T-cell (primary cell): ENCODE measurements at places on chromosomes 2 and 18.
A peak's percentile ranks its signal among the peaks of the same experiment; 100 is the strongest.

DNA sequence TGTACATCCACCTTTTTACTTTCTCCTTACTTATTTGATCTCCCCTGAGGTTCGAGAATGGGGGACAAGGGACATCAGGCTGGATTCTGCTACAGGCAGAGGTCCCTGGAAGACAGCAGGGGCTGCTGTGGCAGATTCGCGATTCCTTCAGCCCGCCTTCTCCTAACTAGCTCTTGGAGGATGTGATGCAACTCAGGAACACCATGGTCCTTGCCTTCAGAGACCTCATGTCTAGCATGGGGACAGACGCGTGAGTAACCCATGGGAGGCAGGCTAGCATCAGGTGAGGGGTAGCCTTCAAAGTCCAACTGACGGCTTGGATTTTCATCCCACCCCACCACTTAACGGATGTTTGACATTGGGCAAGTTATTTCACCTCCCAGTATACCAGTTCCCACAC, 869 bp upstream of the TCF23 start:
- no peak for DNase-seq

- no peak for DNase-seq
Observed at GRCh38 chr2:233325256-233325655, 17.6 kb downstream of the SAG start.

- no peak for DNase-seq
Observed at GRCh38 chr2:220811952-220812570, 760.0 kb downstream of the EPHA4 start.

- peak; percentile 34 for DNase-seq
Observed at GRCh38 chr18:5058768-5059695, 138.0 kb downstream of the AKAIN1 start.

GRCh38 chr2:150535176-150535575, 47.7 kb upstream of the RND3 start:
- DNase-seq: no peak

DNA sequence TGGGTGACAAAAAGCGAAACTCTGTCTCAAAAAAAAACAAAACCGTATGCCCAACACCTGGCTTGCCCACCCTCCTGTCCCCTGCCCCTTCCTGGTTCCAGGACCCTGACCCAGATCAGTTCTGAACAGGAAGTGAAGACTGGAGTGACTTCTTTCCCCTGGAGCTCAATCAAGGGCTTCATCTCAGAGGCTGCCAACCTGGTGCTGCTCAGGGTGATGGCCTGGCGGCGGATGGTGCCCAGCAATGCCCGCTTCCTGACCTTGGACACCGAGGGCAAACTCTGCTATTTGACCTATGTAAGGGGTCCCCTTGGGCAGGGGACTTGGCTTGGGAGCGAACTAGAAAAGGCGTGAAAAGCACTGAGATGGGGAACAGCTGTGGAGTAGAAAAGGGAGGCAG, 5.9 kb downstream of the CATIP start:
- DNase-seq: no peak

DNA sequence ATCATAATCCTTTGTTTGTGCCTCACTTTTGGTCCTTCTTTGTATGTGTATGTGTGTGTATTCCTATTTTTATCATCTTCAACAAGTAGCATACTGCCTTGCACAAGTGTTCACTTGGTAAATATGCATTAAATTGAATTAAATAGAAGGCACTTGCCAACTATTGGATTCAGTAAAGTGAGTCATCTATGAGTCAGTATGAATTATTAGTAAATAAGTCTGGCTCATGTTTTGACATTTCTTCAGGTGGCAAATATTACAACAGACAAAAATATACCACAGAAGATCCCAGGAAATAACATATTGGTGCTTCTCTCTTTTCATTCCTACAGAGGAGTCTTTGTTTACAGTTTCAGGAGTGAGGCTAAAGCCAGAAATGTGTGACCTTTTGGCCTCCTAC, 84.1 kb downstream of the CDK15 start:
- no peak for DNase-seq

DNA sequence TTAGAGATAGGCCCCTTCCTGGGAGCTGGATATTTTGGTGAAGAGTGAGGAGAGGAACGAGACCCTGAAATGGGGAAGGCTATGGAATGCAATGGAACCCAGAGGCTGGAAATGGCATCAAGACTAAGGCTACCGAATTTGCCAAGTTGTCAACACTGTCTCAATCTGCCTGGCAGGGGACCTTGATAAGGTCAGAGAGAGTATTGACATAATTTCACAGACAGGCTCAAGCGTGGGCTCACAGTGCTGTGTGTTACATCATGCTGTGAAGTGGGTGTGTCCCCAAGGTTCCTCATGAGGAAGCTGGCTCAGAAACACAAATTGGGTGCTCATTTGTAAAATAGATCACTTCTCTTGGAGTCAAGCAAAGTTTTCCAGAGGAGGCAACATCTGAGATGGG, 51.8 kb upstream of the CYRIA start:
- no peak for DNase-seq

- DNase-seq: no peak
Observed at GRCh38 chr2:68463287-68463877, 3.7 kb downstream of the FBXO48 start.

- DNase-seq: no peak
Observed at GRCh38 chr2:239778042-239778851, 246.9 kb downstream of the NDUFA10 start.

DNA sequence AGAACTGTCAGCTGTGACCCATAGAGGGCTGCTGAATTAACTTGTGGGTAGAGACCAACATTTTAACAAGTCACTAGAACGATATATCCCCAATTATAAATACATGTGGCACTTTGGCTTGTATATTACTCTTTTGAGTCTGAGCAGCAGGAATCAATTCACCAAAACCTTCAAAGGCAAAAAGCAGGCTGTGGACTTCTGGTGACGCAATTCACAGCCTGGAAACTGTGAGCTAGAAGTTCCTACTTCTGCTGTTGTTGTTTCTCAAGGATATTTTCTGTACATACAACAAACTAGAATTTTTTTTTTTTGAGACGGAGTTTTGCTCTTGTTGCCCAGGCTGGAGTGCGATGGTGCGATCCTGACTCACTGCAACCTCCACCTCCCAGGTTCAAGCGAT, 37.3 kb downstream of the PTCD3 start:
- no peak for DNase-seq

DNA sequence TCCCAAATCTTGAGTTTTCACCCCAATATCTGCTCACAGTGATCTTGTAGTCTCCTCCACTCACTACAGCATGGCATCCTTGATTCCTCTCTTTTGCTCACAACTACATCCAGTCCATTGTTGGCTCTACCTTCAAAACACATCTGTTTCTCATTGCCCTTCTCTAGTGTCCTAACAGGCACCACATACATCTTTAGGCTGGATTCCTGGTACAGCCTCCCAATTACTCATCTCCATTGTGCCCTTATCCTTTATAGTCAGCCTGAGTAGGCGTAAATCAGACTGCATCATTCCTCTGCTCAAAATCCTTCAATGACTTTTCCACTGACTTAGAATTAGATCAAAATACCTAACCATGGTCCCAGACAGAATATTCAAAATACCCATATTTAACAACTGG, 10.7 kb upstream of the TAF1B start:
- no peak for DNase-seq

DNA sequence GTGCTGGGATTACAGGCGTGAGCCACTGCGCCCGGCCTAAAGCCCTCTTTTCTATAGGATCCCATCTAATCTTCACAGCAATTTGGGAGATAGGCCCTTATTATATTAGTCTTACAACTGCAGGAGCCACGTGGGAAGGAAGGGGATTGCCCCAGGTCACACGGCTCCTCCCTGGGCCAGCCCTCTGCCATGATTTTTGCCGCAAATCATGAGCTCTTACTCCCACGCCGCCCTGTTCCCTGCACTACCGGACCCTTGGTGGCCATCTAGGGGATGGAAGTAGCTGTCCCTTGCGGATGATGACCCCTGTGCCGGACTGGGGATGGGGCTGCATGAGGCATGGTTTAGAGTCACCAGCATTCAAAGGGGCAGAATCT, 28.4 kb upstream of the PTMA start:
- DNase-seq: no peak

DNA sequence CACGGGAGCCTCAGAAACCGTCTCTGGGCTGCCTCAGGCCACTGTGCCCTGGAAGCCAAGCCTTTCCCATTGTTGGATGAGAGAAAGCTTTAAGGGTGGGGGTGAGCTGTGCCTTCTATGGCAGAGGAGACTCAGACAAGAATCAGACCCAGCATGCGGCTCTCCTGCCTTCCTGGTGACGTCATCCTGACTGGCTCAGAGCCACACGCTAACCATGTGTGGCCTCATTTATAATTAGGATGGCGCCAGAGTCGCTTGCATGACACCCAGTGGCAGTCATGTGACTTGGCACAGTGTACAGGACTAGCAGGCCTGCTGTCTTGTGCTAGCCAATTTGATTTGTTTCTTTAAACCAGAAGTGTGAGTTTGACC, 99.1 kb downstream of the SH3BP4 start:
- no peak for DNase-seq

DNA sequence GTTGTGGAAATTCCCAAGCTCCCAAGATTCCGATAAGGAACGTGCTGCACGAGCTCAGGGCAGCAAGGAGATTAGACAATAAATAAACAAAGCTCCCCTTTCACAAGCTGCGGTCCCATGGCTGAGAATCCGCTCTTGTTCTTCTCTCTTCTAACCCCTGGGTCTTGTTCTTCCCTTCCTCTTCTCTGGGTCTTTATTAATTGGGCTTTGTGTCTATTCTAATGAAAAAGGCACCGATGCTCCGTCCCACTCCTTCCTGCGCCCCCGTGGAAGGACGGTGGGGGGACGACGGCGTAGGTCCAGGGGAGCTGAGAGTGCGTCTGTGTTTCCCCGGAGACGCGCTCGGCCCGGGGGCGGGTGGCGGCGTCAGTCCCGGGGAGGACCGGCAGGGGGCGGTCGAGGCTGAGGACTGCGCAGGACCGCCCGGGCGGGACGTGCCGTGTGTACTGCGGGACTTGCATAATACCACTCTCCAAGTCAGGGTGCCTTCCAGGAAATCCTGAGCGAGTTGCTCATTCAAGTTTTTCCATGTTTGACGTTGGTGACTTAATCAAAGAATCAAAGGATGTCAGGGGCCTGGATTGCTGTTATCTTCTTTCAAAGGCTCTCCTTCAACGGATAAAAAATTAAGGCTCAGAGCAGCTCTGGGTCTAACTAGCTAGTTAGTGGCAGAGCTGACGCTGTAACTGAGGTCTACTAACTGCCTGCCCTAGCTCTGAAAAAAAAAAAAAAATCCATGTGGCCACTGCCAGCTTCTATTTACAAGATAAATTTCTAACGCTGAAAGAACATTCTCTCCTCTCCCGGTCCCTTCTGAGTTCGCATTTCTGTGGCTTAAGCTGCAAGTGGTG, 321.4 kb downstream of the TGIF1 start:
- peak; percentile 70 for DNase-seq

DNA sequence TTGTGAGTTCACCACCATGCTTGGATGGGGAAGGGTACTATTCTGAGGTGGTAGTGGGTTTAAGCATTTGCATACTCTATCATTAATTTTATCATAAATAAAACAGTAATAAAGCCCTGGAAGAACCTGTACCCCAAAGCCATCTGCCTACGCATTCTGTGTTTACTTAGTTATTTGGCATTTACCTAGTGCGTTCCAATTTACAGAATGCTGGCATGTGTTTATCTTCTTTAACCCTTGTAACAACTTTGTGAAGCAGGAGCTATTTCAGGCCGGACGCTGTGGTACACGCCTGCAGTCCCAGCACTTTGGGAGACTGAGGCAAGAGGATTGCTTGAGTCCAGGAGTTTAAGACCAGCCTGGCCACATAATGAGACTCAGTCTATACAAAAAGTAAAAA, 17.8 kb upstream of the ODC1 start:
- no peak for DNase-seq

GRCh38 chr18:4026542-4026941, 428.6 kb downstream of the DLGAP1 start:
- no peak for DNase-seq

- peak; percentile 30 for DNase-seq
Observed at GRCh38 chr2:6866275-6866671, 566 bp upstream of the CMPK2 start.

- DNase-seq: no peak
Observed at GRCh38 chr2:33420726-33421125, 55.7 kb upstream of the RASGRP3 start.

DNA sequence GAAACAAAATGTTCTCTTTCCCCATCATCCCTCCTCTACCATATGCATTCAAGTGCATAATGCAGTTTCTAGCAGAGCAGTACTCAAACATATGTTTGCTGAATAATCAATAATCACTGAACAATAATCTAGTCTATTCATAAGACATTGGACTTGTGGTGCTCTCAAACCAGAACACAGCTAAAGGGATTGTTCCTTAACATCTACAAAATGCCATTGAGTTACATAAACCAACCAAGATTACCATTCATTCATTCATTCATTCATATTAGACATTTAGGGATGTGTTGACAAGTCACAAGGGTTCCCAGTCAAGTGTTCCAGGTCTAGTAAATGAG, 3.9 kb downstream of the CLHC1 start:
- no peak for DNase-seq

- DNase-seq: no peak
Observed at GRCh38 chr2:41890341-41890740, 157.5 kb upstream of the PKDCC start.

DNA sequence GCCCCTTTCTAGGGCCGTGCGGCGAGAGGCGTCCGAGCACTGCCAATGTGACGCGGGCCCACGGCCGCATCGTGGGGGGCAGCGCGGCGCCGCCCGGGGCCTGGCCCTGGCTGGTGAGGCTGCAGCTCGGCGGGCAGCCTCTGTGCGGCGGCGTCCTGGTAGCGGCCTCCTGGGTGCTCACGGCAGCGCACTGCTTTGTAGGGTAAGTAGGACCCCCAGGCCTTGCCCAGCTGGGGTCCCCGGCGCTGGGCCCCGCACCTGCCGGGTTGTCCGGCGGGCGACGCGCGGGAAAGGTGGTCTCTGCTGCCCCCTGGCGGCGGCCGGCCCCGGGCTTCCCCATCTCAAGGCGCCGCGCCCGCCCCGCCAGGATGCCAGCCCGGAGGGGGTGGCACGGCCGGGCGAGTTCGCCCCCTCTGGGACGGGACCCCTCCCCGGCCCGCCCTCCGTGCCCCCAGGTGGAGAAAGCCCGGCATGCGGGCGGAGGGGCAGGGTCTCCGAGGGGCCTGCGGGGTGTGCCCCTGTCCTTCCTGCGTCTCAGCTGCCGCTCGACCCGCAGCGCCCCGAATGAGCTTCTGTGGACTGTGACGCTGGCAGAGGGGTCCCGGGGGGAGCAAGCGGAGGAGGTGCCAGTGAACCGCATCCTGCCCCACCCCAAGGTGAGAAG, 1.9 kb downstream of the PRSS56 start:
- DNase-seq: peak; percentile 68

DNA sequence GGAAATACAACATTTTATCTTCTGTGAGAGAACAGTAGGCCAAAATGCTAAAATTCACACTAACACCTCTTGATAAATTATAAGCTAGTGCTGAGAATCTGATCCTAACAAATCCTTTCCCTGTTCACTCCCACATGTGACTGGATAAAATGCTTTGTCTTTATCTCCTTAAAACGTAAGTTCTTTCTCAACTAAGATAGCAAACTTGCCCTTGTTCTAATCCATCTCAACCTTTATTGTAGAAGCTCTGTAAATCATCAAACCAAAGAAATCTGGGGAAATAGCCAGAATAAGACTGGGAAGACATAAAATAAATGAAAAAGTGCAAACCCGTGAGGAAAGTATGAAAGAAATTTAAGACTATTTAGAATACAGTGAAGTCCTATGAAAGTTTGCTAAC, 1058.4 kb upstream of the ACVR2A start:
- no peak for DNase-seq
